ENCODE measurements at places on chromosomes 12 and 14.
A peak's percentile ranks its signal among the peaks of the same experiment; 100 is the strongest.

- no peak for DNase-seq
Measured at GRCh38 chr12:62403031-62403430, 63.6 kb upstream of the MON2 start.

DNA sequence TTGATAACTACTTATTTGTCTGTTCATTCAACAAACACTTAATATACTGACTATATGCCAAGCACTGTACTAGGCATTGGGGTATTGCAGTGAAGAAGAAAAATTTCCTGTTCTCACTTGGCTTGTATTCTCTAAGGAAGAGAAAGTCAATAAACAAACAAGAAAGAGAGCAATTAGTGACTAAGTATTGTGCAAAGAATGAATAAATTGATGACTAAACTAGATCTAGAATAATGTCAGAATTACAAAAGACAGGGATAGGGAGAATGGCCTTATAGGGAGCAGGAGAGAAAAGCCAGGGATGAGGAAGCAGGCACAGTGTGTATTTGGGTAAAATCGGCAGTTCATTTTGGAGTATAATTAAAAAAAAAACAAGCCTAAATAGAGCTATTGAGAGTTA is 4.2 kb upstream of the LIN7A start:
- DNase-seq: no peak

DNA sequence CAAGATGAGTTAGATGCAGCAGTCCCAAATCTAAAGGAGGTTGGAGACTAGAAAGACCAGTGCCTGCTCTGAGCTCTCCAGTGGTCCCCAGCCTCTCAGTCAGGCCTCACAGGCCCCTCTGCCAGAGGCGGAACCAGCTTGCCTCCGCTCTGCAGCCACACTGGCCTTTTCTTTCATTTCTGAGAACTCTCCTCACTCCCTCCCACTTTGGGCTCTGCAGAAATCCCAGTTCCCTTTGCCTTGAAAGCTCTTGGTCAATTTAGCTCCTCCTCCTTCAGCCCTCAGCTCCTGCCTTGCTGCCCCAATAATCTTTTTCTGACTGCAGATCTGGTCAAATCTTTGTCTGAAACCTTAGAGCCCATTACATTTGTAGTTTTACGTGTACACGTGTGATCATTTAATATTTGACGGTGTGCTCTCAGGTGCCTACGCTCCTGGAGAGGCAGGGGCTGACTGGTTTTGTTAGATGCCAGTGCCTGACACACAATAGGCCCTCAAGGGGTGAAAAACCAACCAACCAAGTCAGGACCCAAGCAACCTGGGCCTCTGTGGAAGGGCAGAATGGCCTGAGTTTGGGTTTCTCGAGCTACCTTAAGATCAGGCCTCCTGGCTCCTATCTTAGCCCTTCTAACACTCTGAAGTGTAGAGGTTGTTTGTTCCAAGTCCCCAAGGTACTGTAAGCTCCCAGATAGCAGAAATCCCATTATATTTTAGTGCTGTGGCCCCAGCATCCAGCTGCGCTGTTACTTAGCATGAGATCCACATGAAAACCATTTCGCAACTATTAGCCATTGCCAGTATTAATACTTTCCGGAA is 1.1 kb upstream of the NUDT4 start:
- DNase-seq: no peak

GRCh38 chr14:59481871-59482540 is 2.2 kb downstream of the L3HYPDH start:
- no peak for DNase-seq

DNA sequence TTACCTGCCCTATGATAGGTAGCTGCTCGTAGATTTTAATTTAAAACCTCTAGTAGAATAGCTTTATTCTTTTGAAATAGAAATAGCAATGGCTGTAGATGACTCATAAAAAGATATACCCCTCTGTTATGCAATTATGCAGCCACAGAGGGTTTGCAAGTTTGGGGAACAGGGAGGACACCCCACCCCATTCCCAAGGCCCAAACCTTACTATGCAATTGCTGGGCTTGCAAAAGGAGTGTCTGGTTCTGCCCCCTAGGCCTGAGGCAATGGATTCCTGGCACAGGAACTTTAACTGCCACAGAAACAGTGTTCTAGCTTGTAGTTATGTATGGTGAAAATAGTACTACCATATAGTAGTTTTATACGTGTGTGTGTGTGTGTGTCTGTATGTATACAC is 403.3 kb downstream of the ADAMTS20 start:
- peak; percentile 73 for DNase-seq

DNA sequence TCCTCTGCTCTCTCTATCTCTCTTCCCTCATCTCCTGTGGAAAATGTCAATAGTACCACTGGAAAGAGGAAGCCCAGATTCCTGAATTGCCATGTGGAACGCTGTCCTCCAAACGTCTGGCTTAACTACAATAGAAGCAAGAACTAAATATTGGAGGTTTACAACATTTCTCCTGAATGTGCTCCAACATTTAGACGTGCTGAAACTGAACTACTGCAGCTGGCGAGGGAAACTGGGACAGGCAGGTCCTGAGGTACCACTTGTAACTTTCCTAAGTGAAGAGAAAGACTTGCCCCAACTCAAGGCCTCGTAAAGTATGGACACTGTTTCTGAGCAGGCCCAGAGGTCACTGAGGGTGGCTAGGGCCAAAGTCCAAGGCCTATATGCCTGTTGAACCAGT is 187.7 kb downstream of the NTF3 start:
- no peak for DNase-seq

DNA sequence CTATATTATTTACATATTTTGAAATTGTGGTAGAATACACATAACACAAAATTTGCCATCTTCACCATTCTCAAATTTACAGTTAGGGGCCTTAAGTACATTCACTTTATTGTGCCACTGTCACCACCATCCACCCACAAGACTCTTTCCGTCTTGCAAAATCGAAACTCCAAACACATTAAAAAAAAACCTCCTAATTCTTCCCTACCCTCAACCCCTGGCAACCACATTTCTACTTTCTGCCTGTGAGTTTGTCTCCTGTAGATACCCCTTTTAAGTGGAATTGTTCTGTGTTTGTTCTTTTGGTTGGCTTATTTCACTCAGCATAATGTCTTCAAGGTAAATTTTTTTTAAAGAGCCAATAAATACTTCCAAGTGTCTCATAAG is 31.6 kb upstream of the AMIGO2 start:
- no peak for DNase-seq

DNA sequence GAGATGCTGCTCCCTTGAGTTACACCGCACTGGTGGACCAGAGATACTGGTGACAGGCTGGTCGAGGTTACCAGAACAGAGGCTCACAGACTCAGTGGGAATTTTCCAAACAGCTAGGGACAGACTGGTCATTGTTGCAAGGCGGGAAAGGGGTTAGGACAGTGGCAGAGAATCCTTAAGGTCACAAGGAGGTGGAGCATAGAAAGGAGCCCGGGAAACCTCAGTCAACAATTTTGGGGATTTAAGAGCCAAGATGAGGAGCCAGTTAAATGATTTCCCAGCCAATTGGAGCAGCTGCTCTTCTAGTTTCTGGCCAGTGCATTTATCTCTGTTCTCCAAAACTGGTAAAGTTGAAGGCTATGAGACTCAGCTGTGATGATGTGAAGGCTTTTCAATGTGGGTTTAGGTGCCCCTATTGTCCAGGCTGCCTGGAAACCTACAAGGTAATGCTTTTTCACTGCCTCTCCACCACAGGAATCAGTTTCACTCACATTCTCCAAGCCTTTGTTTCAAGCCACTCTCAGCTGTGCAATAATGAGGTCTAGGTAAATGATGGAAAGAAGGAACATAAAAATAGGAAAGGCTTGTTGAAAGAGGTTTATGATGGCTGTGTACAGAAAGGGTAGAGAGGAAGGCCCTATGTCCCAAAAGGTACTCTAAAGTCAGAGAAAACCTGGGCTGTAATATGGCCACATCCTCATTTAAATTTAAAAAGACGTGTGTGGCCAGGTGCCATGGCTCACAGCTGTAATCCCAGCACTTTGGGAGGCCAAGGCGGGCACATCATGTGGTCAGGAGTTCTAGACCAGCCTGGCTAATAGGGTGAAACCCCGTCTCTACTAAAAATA is 7.0 kb upstream of the TNS2 start:
- DNase-seq: no peak

DNA sequence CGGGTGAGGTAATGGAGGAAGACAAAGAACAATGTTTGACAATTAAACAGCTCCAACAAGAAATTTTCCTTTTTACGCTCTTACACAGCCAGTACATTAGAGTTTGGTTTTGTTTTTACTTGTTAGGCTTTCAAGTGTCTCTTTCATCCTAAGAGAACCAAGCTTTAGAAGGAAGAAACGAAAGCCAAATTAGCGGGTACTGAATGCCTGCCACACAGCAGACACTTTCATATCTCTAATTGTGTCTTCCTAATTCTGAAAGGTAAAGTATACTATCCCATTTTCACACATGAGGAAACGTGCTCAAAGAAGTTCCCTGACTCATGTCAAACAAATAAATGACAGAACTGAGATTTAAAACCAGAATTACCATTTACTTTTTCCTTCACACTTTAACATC is 65.0 kb downstream of the CDK17 start:
- no peak for DNase-seq

GRCh38 chr12:24950231-24950834 is 1.4 kb upstream of the BCAT1 start:
- no peak for DNase-seq

- no peak for DNase-seq
Measured at GRCh38 chr12:46149079-46149464, 119.8 kb downstream of the SLC38A1 start.

DNA sequence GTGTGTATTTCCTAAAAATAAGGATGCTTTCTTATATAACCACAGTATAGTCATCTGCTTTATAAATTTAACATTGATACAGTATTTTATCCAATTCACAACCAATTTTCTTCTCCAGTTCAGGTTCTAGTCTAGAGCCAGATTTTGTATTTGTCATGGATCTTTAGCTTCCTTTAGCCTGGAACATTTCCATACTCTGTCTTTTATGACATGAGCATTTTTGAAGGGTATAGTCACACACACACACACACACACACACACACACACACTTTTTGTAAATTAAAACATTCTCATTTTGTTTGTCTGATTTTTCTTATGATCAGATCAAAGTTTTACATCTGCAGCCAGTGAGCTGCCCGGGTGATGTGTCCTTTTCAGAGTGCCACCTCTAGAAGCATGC is 25.4 kb downstream of the CGRRF1 start:
- no peak for DNase-seq

DNA sequence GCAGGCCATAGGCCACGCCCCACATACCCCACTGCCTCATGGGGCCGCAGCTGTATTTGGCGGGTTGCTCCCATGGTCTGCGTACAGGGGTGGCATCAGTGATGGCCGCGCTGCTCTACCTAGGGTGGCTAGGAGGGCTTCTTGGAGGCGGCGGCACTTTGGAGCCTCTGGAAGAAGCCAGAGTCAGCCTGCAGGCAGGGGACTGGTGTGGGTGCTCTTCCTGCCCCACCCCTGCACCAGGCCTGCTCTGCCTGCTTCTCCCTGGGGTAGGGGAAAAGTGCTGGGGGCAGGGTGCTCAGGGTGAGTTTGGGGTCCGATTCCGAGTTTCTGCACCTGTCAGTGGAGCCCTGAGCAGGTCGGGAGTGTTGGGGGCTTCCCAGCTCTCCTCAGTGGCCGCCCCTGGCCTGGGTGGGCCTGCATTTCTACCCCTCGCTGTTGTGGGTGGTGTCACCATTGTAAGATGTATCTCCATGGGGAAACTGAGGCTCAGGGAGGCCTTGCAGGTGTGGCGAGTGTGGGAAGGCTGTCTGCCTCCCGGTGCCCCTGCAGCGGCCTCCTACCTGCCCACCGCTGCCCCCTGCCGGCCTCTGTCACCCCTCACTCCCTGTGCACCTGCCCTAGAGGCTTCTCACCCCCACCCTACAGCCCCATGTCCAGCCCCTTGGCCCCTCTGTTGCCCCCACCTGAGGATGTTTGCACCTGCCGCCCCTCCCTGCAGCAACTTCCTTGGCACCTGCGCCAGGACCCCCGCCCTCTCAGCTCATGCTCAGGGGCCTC is 5.5 kb downstream of the CEP170B start:
- DNase-seq: no peak

DNA sequence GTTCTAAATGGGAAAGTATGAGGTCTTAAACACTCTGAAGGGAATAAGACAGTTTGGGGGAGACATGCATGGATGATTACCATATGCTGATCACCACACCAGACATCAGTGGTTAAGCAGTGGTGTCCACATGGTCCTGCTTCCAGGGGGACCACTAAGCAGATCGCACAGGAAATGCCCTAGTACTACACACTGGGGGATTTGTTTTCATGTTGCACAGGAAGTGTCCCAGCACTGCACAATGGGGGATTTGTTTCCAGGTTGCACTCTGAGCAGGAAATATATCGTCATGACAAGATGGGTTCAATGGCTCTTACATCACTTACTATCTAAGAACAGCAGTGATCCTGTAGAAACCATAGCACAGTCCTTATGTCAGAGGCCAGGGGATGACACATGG is 245.5 kb downstream of the BCL11B start:
- DNase-seq: no peak

GRCh38 chr12:14948672-14949071 is 10.3 kb upstream of the ERP27 start:
- DNase-seq: no peak

DNA sequence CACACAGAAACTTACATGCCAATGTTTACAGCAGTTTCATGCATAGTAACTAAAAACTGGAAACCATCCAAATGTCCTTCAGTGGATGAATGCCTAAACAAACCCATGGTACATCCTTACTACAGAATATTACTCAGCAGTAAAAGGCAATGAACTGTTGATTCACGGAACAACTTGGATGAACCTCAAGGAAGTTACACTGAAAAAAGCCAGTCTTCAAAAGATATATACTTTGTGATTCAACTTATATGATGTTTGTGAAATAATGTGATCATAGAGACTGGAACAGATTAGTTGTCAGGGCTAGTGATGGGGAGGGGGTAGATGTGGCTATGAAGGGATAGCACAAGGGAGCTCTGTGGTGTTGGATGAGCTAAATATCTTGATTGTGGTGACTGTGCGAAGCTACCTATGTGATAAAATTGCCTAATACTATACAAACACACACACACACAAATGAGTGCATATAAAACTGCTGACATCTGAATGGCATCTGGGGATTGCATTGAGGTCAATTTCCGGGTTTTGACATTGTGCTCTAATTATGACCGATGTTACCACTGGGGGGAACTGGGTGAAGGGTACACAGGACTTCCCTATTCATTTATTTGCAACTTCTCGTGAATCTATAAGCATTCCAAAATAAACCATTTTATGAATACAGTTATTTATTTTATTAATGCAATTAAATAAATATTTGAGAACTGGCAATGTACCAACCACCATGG is 94.3 kb downstream of the RIN3 start:
- DNase-seq: no peak
